ENCODE measurements at places on chromosomes 4 and X.

DNA sequence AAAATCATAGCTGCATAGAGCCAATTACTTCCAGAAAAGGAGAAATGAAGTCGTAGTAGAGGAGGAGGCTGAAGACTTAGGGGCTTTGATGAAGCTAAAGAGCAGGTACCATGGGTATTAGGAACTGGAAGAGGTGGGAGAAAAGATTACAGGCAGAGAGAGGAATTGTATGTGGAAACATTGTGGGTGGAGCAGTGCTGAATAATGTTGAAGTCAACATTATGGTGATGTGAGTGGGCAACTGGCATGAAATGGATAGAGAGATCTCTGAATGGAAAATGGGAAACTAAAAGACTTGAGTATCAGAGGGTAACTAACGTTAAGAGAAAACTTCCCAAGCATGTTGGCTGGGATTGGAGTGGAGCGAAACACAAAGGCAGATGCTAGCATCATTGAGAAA is 92.5 kb downstream of the AREG start:
- DNase-seq = no peak

- DNase-seq = no peak
These were observed 32.0 kb upstream of the SMIM10L2A start for GRCh38 chrX:135389717-135390116.

DNA sequence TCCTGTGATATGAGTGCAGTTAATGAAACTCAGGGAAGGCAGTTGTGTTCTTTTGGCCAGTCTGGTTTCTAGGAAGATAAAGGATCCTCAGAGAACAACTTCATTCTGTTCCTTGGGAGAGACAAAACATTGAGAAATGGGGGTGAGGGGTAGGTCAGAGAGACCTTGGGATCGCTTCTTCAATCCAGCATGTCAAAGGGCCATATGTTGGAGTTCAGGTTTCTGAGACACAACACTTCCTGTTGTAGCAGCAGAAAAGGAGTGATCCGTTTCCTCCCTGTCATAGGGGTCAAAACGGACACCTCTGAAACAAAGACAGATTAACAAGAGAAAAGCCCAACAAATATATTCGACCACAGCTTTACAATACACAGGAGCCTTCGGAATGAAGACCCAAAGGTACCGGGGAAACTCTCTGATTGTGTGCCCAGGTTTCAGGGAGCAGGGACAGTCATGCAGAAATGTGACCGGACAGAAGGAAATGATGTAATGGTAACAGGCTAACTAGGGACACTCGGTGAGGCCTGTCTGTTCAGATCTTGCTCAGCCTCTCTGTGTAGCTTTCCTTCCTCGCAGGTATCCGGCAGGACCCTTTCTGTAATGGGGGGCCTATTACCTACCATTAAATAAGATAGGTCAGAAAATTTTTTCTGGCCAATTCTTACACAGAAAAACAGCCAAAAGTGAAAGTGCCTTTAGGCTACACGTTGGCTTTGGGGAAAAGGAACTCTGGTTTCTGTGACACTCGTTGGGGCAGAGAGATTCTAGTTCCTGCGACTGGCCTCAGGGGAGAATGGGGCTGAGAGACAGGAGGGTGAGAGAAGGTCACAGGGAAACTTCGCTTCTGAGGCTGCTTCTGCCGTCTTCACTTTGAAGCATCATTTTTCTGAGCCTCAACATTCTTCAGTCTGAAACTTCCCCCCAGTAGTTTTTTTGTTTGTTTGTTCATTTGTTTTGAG is 103.3 kb upstream of the TLR3 start:
- no peak for DNase-seq

- no peak for DNase-seq
These were observed 19.2 kb downstream of the SUPT20HL2 start for GRCh38 chrX:24294619-24295018.

DNA sequence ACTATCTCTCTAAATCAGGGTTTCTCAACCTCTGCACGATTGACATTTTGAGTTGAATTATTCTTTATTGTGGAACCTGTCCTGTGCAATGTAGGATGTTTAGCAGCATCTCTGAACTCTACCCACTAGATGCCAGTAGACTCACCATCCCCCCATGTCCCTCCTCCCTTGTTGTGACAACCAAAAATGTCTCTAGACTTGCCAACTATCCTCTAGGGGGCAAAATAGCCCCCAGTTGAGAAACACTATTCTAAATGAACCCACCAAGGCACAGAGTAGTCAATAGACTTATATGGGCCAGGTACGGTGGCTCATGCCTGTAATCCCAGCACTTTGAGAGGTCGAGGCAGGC is 49.1 kb upstream of the GAB1 start:
- no peak for DNase-seq

GRCh38 chr4:109928327-109929045 is 15.8 kb downstream of the EGF start:
- DNase-seq = no peak

- DNase-seq = no peak
These were observed 227.6 kb upstream of the HDX start for GRCh38 chrX:84729809-84730208.

- DNase-seq = no peak
These were observed 8.8 kb downstream of the ENPEP start for GRCh38 chr4:110484767-110485166.

- DNase-seq = no peak
These were observed 49.7 kb upstream of the DHRSX start for GRCh38 chrX:2550328-2551020.

DNA sequence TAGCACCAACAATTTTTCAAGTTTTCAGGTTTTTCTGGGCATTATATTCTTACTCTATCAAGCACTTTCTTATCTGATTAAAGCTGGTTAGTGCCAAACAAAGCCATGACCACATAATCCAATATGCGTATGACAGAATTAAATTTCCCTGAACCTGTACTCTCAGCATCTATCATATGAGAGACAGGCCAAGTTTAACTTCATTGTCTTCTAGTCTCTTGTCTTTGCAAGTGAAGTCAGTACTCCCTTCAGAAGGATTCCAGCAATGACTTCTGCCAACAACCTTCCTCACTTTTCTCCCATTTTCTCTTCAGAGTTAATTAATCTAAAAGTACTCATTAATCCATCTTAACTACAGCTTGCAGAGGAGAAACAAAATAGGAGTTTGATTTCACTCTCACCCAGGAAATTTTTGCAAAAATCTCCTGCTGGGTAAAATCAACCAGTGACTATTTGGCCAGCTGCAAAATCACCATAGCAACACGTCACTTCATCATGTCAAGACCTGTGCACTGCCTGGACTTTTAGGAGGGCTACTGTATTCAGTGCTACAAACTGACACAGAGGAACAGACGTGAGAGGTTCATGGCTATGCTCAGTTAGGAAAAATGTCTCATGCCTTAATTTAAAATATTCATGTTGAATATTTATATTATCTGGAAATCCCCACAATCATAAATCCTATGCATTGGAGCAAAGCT is 208.4 kb downstream of the ANTXR2 start:
- no peak for DNase-seq

DNA sequence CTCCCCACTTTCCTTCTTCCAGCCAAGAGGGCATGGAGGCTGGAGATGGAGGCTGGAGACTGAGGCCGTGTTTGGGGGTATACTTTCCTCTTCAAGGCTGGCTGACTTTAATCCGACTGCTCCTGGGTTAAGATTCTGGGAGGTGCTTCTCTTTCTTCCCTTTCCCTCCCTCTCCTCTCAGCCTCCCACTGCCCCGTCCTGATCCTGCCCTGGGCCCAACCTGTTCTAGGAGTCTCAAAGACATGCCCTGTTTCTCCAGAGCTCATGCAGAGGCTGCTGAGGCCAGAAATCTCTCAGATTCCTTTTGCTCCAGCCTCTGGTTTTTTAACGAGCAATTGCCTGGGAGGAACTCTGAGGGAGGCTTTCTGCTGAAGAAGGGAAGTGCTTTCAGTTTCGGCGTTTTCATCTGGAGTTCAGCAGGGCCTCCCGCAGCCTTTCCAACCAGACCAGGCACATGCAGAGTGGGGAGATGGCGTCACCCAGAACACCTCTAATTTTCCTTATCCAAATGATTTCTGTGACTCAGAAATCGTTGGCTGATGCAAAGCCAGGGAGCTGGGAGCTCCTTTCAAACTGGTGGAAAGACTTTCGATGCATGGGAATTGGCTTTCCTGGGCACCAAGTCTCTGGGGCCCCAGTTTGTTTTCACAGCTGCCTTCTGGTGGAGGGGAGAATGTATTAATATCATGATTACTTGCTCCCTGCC is 34.5 kb upstream of the FAM9C start:
- DNase-seq = no peak

DNA sequence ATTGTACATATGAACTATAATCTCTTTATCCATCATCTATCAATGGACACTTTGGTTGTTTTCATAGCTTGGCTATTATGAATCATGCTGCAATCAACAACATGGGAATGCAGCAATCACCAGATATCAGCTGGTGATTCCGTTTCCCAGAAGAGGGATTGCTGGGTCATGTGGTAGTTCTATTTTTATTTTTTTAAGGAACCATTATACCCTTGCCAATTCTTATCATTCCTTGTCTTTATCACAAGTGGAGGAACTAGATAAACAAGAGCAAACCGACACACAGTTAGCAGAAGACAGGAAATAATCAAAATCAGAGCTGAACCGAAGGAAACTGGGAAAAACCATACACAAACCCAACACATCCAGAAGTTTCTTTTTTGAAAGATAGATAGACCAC is 14.5 kb upstream of the LNX1 start:
- DNase-seq = no peak

GRCh38 chr4:90375081-90375480 is 247.9 kb downstream of the CCSER1 start:
- no peak for DNase-seq

DNA sequence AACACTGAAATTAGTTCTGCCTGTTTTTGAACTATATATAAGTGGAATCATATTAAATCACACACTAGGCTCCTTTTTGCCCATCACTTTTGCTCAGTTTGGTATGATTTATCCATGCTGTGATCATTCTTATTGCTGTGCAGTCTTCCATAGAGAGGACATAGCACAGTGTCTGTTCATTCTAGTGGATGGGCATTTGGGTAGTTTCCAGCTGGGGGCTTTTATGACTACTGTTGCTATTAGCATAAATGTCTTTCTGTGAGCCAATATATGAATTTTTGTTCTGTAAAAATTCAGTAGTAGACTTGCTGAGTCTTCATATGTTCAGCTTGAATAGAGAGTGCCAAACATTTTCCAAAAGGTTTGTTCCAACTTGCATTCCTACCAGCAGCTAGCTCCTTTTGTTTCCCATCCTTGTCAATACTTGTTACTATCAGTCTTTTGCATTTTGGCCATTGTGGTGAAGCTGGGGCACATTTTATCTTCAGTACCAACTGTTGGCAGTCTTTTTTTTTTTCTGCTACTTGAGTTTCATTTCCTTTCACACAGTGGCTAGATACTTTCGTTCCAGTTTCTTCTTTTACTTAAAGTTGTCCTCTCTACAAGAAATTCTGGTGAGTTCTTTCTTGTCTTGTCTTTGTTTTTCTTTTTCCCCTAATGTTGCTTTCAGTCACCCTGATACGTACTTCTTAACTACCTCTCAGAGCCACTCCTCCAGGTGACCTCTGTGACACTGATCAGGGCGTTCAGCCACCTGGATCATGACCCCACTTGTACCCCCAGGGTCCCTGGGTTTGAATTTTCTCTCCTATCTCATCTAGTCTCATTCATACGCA is 87.0 kb downstream of the ANXA3 start:
- DNase-seq = no peak

- no peak for DNase-seq
These were observed 153.4 kb downstream of the ARX start for GRCh38 chrX:24862343-24862742.

DNA sequence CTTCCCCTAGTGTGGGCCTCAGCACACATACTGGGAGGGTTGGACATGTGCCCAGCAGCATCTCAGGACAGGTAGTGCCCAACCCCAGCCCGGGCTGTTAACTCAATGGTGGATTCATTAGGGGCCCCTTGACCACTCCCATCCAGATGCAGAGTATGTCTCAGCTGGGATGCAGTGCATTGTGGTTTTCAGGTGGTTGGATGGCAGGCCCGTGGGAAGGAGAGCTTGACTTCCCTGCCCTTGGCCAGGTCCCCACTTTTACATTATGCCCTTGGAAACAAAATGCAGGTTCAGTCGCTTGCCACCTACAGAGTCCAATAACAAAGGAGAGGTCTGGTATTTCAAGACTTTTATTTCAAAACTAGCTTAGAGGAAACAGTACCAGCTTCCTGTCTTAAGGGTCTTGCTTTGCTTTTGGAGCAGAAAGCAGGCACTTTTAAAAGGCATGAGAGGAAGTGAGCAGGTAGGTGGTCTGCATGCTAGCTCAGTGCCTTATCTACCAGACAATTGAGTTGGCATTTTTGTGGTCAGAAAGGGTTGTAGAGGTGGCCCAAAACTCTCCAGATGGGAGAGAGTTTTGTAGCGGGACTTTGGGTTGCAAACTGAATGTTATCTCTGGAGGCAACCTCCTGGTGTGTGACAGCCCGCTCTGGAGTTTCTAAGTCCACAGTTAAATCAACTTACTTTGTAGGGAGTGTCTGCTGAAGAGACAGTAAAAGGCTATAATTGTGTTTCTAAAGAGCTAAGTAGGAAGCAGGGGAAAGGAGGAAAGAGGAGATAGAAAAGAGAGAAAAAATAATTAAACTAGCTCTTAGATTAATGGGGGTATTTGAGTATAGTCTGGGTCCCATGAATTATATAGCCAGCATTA is 171.0 kb downstream of the GALNTL6 start:
- DNase-seq = no peak

GRCh38 chr4:158500054-158500453 is 21.6 kb upstream of the RXFP1 start:
- DNase-seq = no peak

GRCh38 chr4:72900952-72901351 is 168.6 kb downstream of the COX18 start:
- DNase-seq = no peak

GRCh38 chrX:13051529-13052172 is 7.2 kb upstream of the FAM9C start:
- DNase-seq = no peak

DNA sequence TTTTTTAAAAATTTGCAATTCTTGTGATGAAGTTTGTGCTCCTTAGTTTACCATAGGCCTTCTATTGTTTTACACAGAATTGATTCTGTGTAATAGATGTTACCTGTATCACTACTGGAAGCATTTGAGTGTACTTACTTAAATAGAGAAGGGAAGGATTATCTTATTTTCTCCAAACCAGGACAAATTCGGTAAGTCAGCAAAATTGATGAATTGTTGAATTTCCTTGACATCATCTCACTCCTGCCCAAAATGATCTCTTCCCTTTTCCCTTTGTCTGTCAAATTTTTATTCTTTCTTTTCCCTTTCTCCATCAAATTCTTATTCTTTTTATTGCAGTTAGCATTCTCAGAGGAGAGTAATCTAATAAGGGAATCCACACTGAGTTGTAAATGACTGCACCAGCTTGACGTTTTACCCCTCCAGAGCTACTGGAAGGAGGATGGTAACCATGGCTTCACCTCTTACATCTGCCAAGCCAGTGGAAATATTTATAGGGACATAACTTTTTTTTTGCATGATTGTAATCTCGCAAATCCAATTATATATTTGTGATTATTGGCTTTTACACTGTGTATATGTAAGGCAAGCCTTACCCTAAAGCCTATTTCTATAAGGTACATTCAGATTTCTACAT is 42.6 kb upstream of the HAND2 start:
- DNase-seq = no peak

GRCh38 chr4:16672421-16672820 is 226.0 kb downstream of the LDB2 start:
- DNase-seq = no peak

- no peak for DNase-seq
These were observed 1233.3 kb upstream of the PABPC4L start for GRCh38 chr4:135434936-135435335.

- DNase-seq = no peak
These were observed 356.7 kb upstream of the RPS6KA3 start for GRCh38 chrX:20623448-20623847.
